Panc1 (cell line): ENCODE measurements at places on chromosomes 2 and 18. TPM values are rescaled to one million over a fixed set of nuclear protein-coding genes. Genes with fewer than 3 reads are reported as not detected.

ANKRD30B gene
- total RNA-seq, result not detected

CFC1 gene
- total RNA-seq, result not detected

STPG4 gene
- total RNA-seq, result 0.36 TPM

GPR45 gene
- not detected for total RNA-seq

OTOS gene
- not detected for total RNA-seq

TEX44 gene
- total RNA-seq, result not detected

CDH19 gene
- not detected for total RNA-seq

LAMA1 gene
- 0.03 TPM for total RNA-seq

GRCh38 chr18:24270937-24271380 lies 126.7 kb downstream of the OSBPL1A start:
- H3K4me3 ChIP-seq, result peak overlapping the region; percentile 77
- H3K4me1 ChIP-seq, result peaks cover 20% of the 10 kb centered on the region
- no peak for DNase-seq
- H3K27ac ChIP-seq, result peak overlapping the region; percentile 79
- H3K36me3 ChIP-seq, result no peaks in the 10 kb centered on the region

- no peaks in the 10 kb centered on the region for H3K4me1 ChIP-seq
- no peaks in the 10 kb centered on the region for H3K27me3 ChIP-seq
- no peaks in the 10 kb centered on the region for H3K36me3 ChIP-seq
- no peak for DNase-seq
- H3K27ac ChIP-seq, result no peak overlapping the region
Measured at GRCh38 chr2:16127276-16127940, 187.1 kb downstream of the MYCN start.

DNA sequence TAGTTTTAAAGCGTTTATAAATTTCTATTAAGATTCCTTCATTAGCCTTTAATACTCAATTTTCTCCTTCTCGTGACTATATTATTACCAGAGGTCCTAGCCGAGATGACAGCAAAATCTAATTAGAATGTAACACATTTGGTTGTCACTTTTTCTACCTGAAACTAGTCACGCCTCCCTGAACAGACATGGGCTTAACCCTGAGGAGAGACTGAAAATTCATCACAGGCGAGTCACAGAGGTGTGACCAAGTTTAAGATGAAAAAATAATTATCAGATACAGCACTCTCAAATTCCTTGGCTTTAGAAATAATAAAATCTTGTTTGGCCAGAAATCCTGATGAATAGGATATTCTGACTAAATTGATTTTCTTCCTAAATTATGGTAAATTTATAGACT lies 834.4 kb upstream of the SLC39A10 start:
- no peaks in the 10 kb centered on the region for H3K27me3 ChIP-seq
- no peaks in the 10 kb centered on the region for H3K4me1 ChIP-seq
- no peaks in the 10 kb centered on the region for H3K36me3 ChIP-seq
- H3K27ac ChIP-seq, result no peak overlapping the region

GRCh38 chr18:76446321-76447257 lies 48.5 kb downstream of the ZNF516 start:
- no peak overlapping the region for H3K4me3 ChIP-seq
- H3K27me3 ChIP-seq, result no peaks in the 10 kb centered on the region
- no peak for DNase-seq

DNA sequence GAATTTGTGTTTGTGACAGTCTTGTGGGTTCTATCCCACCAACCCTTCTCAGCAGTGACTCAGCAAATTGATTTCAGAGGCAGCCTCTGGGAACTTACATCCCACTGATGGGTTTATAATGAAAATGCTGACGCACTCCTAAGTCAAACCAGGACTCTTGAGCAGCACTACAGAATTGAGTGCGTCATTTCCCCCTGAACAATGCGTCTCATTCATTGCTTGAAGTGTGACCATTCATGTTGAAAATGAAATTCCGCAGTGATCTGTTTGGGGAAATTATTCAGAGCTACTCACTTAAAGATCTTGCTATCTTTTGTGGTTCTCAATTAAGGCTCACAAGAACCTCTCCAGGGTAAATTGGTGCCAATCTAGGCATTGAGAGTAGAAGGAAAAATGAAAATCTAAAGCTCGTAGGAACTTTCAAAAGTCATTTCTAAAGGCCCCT lies 417.7 kb upstream of the SLC14A2 start:
- no peak for DNase-seq
- no peaks in the 10 kb centered on the region for H3K36me3 ChIP-seq
- H3K27me3 ChIP-seq, result no peaks in the 10 kb centered on the region
- no peak overlapping the region for H3K27ac ChIP-seq
- H3K4me3 ChIP-seq, result no peak overlapping the region

GRCh38 chr2:201833781-201834180 lies 27.4 kb downstream of the CDK15 start:
- no peak overlapping the region for H3K4me3 ChIP-seq
- DNase-seq, result no peak
- no peaks in the 10 kb centered on the region for H3K36me3 ChIP-seq
- H3K27ac ChIP-seq, result no peak overlapping the region

DNA sequence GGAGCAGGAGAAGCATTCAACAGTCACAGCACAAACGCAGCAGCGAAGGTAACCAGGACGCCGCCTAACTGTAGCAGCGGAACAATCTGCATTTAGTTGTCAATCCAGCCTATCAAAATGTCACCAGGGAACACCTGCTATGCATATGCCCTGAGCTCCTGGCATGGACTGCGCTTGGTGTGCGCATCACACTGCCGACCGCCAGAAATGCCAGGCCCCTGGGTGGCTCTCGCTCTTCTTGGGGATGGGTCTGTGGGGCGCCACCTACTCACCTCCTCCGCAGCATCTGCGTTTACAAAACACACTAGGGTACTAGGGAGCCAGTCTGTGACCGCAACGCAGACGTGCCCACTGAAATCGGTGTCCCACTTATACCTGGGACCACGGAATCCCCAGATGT lies 31.7 kb downstream of the ZNF516 start:
- no peak overlapping the region for H3K4me3 ChIP-seq
- no peak overlapping the region for H3K27ac ChIP-seq
- peaks cover 15% of the 10 kb centered on the region for H3K4me1 ChIP-seq
- H3K36me3 ChIP-seq, result no peaks in the 10 kb centered on the region
- no peaks in the 10 kb centered on the region for H3K27me3 ChIP-seq
- DNase-seq, result no peak

DNA sequence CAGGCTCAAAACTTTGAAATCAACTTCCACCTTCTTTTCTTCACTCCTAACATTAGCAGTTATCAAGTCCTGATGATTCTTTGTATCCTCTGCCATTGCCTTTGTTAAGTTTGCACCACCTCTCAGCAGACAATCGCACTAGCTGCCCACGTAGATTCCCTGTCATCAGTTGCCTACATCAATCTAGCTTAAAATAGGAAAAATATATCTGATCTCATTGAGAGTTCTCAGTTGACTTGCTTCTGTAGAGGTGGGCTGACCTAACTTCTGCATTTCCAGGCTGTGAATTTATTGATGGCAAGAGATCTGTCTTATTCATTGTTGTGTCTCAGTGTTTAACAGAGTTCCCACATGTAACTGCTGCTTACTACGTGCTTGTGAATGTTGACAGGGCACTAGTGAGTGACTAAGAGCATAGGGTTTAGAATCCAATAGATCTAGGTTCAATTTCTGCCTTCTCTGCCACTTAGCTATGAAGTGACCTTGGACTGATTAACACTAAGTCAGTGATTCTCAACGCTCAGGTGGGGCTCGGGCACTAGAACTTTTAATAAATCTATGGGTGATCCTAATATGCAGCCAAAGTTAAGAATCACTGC lies 3.7 kb upstream of the INSIG2 start:
- DNase-seq, result no peak
- peaks cover 2% of the 10 kb centered on the region; the same call in 1 of the 2 replicates for H3K4me1 ChIP-seq
- no peak overlapping the region for H3K4me3 ChIP-seq
- no peaks in the 10 kb centered on the region; the same call in 1 of the 2 replicates for H3K36me3 ChIP-seq
- no peak overlapping the region for H3K27ac ChIP-seq

DNA sequence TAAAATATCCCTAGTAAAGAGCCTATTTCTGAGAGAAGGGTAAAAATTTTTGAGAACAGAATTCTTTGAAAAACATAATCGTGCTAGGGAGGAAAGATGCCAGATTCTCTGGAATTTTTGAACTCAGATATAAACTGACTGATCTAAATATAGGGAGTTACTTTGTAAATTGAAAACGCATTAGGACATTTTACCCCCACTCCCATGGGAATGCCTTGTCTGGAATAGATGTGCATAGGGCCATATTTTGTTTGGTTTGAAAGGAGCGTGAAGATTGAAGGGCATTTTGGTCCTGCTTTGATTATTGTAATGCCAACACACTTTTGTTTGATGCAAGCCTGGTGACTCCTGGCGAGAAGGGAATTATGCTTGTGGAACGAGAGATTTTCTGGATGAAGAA lies 158.7 kb upstream of the DPP10 start:
- no peak overlapping the region for H3K27ac ChIP-seq
- no peaks in the 10 kb centered on the region for H3K36me3 ChIP-seq
- H3K4me3 ChIP-seq, result no peak overlapping the region
- no peaks in the 10 kb centered on the region for H3K27me3 ChIP-seq
- no peaks in the 10 kb centered on the region for H3K4me1 ChIP-seq

- H3K27ac ChIP-seq, result no peak overlapping the region
- no peaks in the 10 kb centered on the region; the same call in 1 of the 2 replicates for H3K27me3 ChIP-seq
- no peak overlapping the region for H3K4me3 ChIP-seq
Measured at GRCh38 chr18:63158012-63158631, 161.4 kb downstream of the BCL2 start.

GRCh38 chr2:26757873-26758789 lies 6.0 kb upstream of the SLC35F6 start:
- peaks cover 40% of the 10 kb centered on the region for H3K4me1 ChIP-seq
- H3K27me3 ChIP-seq, result no peaks in the 10 kb centered on the region
- H3K4me3 ChIP-seq, result no peak overlapping the region
- H3K27ac ChIP-seq, result peak overlapping the region; percentile 97
- H3K36me3 ChIP-seq, result no peaks in the 10 kb centered on the region

DNA sequence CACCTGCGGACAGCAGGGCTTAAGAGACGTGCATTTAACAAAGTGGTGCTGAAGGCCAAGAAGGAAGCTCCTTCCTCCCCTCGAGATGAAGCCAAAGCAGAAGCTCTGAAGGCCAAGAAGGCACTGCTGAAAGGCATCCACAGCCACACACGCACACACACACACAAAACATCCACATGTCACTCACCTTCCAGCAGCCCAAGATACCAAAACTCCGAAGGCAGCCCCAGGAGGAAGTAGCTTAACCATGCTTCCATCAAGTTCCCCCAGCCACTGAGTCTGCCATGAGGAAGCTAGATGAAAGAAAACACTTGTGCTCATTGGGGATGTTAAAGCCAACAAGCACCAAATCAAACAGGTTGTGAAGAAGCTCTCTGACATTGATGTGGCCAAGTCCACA lies 175.7 kb upstream of the POU3F3 start:
- no peaks in the 10 kb centered on the region for H3K27me3 ChIP-seq
- no peak overlapping the region for H3K4me3 ChIP-seq
- H3K36me3 ChIP-seq, result no peaks in the 10 kb centered on the region
- no peaks in the 10 kb centered on the region for H3K4me1 ChIP-seq
- no peak for DNase-seq

DNA sequence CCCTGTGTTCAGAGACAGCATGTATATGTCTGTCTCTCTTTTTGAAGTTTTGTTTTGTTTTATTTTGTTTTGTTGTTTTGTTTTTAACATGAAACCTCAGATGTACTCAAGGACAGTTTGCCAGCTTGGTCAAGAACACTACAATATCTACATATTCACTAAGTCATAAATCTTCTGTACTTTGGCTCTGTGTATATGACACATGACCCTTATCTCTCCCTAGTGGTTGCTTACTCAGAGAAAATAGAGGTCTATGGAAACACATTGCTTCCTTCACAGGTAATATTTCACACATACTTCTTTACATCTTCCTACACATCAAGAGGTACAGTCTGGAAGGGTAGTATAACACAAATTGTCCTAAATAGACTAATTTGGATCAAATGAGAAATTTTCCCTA lies 312.6 kb upstream of the VRK2 start:
- H3K27ac ChIP-seq, result no peak overlapping the region
- H3K4me3 ChIP-seq, result no peak overlapping the region
- no peak for DNase-seq

- DNase-seq, result no peak
- H3K27me3 ChIP-seq, result no peaks in the 10 kb centered on the region
- no peak overlapping the region for H3K27ac ChIP-seq
- no peak overlapping the region for H3K4me3 ChIP-seq
Measured at GRCh38 chr2:20647211-20647610, 3.7 kb downstream of the HS1BP3 start.

DNA sequence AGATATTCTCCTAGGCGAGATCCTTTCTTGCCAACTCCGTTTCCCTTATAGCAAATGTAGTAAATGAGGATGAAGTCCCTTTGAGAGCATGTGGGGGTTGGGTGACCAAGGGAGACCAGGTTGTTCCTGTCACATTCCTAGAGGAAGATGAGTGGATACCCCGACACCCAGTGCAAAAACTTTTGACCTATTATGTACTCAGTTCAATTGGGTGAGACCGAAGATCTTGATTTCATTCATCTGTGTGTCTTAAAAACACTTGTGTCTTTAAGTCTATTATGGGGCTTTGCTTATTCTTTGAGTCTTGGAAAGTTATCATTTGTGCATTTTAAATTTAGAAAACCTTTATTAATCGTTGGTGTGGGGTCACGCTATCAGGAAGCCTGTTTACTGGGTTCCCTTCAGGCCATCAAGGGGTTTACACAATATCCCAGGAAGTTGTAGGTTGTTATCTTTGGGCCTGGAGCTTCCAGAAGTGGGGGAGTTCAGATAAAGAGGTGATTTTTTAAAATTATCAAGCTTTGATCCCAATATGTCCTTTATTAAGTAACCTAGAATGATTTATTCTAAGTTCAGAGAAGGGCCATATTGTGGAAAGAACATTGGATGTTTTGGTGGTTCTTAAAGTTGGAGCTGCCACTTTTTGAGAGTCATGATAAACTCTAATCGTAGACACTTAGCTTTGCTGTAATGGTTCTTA lies 2.8 kb downstream of the RHOB start:
- H3K36me3 ChIP-seq, result no peaks in the 10 kb centered on the region
- no peak for DNase-seq
- peak overlapping the region; percentile 78 for H3K27ac ChIP-seq
- H3K4me1 ChIP-seq, result peaks cover 33% of the 10 kb centered on the region
- H3K27me3 ChIP-seq, result no peaks in the 10 kb centered on the region
- peak overlapping the region; percentile 81 for H3K4me3 ChIP-seq

GRCh38 chr2:29518010-29518409 lies 402.8 kb downstream of the CLIP4 start:
- no peaks in the 10 kb centered on the region for H3K36me3 ChIP-seq
- H3K4me3 ChIP-seq, result no peak overlapping the region
- H3K27me3 ChIP-seq, result no peaks in the 10 kb centered on the region; the same call in 1 of the 2 replicates
- no peak overlapping the region for H3K27ac ChIP-seq
- no peaks in the 10 kb centered on the region for H3K4me1 ChIP-seq
- no peak for DNase-seq

- H3K36me3 ChIP-seq, result no peaks in the 10 kb centered on the region
- H3K27me3 ChIP-seq, result no peaks in the 10 kb centered on the region
- H3K4me3 ChIP-seq, result no peak overlapping the region
- no peak overlapping the region for H3K27ac ChIP-seq
- H3K4me1 ChIP-seq, result no peaks in the 10 kb centered on the region
Measured at GRCh38 chr2:59033661-59034060, 792.5 kb upstream of the FANCL start.

DNA sequence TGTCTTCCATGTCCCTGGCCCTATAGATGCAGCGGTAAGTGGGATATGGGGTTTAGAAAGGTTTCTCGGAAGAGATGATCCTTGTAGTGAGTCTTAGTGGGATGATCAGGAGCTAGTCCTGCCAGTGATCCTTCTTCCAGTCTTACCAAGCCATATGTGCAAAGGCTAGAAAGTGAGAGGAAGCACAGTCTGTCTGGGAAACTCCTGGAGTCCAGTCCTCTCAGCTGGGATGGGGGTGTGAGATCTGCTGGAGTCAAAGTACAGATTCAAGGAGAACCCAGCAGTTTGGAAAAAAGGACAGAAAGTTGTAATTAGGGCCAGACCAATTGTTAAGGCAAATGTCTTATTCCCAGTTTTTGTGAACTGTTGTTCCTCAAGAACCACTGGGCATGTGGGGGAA lies 83.3 kb downstream of the LIMS1 start:
- no peak for DNase-seq
- no peak overlapping the region for H3K4me3 ChIP-seq
- peaks cover 96% of the 10 kb centered on the region for H3K4me1 ChIP-seq
- peak overlapping the region; percentile 97 for H3K27ac ChIP-seq
